ENCODE measurements at places on chromosomes 2 and 18.

DNA sequence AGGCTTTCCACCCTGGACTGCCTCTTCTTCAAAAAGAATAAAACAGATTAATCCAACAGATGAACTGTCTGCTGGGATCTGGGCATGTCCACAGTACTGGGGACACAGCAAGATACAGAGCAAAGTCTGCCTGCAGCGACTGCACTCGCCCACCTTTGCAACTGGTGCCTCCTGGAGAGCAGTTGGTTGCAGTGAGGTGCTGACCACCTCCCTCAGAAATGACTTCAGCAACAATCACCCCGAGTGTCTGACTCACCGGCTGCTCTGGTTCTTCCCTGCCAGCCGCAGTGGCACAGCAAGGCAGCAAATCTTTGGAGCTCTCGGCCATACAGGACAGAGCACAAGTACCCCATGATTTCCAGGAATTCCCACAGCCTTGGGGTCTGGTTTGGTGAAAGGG is 179.7 kb downstream of the ANAPC1 start:
- DNase-seq, result no peak

DNA sequence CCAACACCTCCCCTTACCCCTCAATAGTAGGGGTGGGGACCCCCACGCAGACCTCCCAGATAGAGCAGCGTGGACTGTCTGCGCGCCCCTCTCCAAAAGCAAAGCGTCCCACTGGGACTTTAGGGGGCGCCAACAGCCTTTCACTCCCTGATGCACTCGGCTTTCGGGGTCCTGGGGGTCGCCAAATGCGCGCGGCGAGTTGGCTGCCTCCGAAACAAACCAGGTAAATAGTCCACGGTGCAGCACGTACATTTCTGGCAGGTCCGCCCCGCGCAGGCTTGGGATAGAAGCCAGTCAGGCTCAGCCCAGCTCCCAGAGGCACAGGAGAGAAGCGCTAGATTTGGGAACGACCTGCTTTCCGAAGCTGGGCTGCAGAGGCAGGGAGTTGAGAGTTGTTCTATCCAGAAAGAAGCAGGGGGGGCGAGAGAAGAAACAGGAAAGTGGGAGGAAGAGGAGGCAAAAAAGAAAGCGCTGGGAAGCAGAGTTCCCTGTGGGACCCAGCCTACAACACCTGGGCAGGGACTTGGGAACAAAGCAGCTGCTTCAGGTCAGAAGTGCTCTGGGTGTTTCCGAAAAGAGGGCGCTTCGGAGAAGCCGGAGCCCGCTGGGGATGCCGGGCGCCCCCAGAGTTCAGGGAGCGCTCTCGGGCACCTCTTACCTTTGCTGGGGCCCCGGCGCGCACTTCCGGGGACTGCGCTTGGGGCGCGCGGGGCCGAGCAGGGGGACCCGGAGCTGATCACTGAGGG is 544 bp downstream of the EVA1A start:
- no peak for DNase-seq

- no peak for DNase-seq
These were observed 45.1 kb downstream of the HDAC4 start for GRCh38 chr2:239355724-239356123.

- DNase-seq, result no peak
These were observed 102.0 kb downstream of the RNF144A start for GRCh38 chr2:7019191-7019590.

DNA sequence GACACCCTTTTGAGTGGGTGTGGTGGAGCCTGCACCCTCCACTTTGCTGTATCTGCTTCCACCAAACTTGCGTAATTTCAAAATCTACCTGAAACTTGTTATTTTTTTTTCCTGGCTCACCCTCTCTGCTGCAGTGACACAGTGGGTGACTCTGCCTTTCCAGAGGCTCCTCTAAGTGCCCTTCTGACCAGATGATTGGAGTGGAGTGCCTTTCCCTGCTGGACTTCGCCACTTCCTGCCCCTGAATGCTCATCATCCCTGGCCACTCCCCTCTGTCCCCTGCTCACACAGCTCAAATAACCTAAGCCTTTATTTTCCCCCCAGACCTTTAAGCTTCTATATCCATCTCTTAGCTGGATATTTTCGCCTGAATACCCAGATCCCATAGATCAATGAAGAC is 777.5 kb upstream of the ID2 start:
- no peak for DNase-seq

DNA sequence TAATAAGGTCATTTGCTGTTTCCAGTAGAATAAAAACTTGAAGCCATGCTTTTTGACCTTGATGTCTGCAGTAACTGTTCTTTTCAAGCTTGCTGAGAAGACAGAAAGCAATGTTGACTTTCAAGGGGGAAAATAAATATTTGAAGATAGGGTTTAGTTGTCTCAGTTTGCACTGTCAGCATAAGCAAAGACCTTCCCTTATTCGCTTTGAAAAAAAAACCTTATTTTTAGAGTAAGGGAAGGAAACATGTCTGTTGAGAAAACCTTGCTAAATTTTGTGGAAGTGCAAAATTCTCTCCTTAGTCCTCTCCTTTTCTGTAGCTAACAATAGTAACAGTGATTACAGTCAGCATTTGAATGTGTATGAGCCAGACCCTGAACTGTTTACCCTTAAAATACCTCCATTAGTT is 43.1 kb downstream of the MAP4K4 start:
- DNase-seq, result no peak

GRCh38 chr2:58235984-58236383 is 5.1 kb downstream of the FANCL start:
- no peak for DNase-seq

GRCh38 chr2:235665661-235666212 is 171.9 kb downstream of the AGAP1 start:
- DNase-seq, result no peak

- no peak for DNase-seq
These were observed 286.5 kb upstream of the FANCL start for GRCh38 chr2:58527647-58528046.

DNA sequence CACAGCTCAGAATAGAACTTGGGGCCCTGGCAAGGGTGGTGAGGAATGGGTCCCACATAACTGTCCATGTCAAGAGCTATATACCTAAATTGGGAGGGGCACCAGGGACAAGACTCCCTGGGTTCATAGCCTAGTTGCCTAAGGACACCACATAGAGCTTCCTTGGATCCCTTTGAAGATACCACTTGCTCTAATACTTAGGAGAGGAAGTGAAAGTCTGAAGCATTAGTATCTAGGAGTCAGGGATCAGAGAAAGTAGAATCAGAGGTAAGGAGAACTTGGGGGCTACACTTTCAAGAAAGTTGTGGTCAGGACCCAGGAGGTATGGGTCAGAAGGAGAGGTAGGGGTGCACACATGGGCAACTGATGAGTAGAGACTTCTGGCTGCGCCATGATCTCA is 318.2 kb upstream of the SLC39A10 start:
- no peak for DNase-seq

DNA sequence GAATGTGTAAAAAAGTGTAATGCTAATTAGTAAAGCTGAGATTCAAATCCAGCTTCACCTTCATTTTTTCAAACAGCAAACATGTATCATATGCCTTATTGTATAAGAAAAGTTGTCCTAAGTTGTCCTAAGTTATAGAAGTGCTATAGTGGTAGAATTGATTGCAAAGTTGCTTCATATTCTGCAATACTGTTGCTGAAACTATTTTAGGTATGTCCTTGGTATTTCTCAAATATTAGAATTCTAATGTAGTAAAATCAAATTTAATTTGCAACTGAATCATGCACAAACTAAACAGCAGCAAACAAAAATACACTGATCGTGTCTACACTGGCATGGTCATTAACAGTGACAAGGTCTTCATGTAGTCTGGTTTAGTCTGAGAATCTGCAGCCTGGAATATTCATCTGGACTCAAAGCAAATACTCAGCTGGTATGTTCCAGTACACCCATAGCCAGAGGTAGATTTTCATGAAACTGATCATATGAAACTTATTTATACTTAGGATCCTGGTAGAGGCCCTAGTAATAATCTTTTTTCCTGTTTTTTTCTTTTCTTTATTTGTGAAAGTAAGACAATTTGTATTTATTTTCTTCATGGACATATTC is 555.6 kb upstream of the ZEB2 start:
- DNase-seq, result no peak

DNA sequence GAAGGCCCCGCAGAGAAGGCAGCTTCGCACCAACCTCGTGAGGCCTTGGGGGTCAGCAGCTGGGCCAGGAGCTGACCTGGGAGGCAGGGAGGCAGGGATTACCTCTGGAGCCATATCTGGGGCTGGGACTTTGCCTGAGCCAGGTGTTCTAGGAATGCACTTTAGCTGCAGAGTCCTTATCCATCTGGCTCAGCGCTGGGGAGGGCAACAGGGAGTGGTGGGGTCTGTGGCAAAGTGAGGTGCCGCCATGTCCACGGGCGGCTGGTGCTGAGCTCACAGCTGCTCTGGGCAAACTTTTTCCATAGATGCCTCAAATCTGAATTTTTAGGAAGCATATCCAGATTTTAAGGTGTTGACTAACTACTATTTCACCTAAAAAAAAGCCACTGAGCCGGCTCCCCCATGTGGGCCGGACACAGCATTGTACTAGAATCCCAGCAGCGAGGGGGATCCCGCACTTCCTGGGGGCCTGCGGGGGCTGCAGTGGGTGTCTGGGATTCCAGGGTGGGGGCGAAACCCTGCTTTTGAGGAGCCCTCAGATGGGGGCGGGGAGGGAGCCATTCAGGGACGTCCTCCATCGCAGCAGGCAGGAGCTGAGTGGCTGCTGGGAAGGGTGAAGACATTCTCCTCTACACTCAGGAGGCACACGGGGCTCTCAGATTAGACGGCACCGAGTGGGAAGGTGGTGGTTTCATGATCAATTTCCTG is 34.6 kb downstream of the RTP5 start:
- no peak for DNase-seq

- no peak for DNase-seq
These were observed 356.7 kb downstream of the TGIF1 start for GRCh38 chr18:3806656-3807055.

All from GM12892 (cell line).